ENCODE measurements at places on chromosomes 6 and 20. TPM values are rescaled to one million over a fixed set of nuclear protein-coding genes. Genes with fewer than 3 reads are reported as not detected.
A peak's percentile ranks its signal among the peaks of the same experiment; 100 is the strongest.

DNA sequence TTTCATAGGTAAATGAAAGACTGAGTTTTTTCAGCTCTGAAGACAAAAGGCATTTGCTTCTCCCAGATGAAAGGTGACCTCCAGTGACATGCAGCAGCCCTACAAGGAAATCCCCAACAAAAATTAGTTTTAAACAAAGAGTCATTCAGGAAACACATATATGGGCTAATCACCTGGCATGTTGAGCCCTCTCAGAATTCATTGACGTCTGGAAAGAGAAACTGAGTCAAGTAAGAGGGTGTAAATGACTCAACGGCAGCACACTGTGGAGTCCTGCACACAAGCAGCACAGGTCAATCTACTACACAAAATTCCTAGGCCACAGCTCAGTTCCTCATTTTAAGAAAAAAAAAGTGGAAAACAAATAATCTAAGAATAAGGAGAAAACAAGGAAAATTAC, 592.3 kb downstream of the EPHA7 start:
- H3K27ac ChIP-seq = no peak overlapping the region
- no peak for DNase-seq

DNA sequence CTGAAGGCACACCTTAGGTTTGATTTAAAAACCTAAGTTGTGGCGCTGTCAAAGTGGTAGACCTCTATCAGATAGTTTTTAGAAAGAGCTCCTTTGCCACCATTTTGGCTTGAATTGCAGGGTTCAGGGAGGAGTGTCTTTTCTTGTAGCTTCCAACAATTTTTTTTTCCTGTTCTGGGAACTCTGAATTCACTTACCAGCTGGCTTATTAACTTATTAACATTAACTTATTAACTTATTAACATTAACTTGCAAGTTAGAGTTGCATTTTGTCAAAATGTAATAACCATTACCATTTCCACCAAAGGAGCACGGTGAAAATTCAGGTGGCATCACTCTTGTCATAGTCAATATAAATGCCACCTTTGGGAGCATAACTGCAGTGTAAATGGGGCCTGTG, 181.9 kb downstream of the ISM1 start:
- H3K27me3 ChIP-seq = no peaks in the 10 kb centered on the region
- DNase-seq = no peak
- H3K4me1 ChIP-seq = peaks cover 15% of the 10 kb centered on the region
- H3K4me3 ChIP-seq = no peak overlapping the region

DNA sequence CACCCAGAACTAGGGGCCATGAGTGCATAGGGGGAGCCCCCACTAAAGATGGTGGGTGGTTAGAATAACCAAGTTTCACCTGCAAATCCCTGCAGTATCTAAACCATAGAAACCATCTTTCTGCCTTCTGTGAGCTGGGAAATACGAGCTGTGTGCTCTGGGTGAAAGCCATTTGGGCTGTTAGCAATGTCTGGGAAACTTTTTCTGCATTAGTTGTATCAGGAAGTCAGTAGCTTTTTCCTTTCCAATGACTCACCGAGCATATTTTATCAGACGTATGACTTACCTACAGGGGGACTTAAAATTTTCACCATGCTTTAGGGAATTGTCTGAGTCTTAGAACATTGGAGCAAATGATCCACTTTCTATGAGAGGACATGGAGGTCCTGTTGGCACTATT, 584.0 kb downstream of the QKI start:
- no peaks in the 10 kb centered on the region for H3K27me3 ChIP-seq
- DNase-seq = no peak
- H3K4me1 ChIP-seq = no peaks in the 10 kb centered on the region
- H3K27ac ChIP-seq = no peak overlapping the region
- no peak overlapping the region for H3K4me3 ChIP-seq
- H3K36me3 ChIP-seq = no peaks in the 10 kb centered on the region

- peaks cover 3% of the 10 kb centered on the region for H3K4me1 ChIP-seq
- H3K27ac ChIP-seq = no peak overlapping the region
- DNase-seq = peak; percentile 1
Measured at GRCh38 chr6:112485827-112486212, 138.7 kb downstream of the RFPL4B start.

- H3K27ac ChIP-seq = no peak overlapping the region
- H3K4me3 ChIP-seq = no peak overlapping the region
- DNase-seq = no peak
- no peaks in the 10 kb centered on the region for H3K36me3 ChIP-seq
Measured at GRCh38 chr6:147103694-147104093, 100.5 kb upstream of the STXBP5 start.

TFAP2A gene
- 29.4 TPM for total RNA-seq

WFDC2 gene
- not detected for total RNA-seq

SLC18B1 gene
- total RNA-seq = 9.1 TPM

GRM1 gene
- total RNA-seq = not detected
